Foreskin keratinocyte (primary cell): ENCODE measurements at places on chromosomes 12 and 14. TPM values are rescaled to one million over a fixed set of nuclear protein-coding genes. Genes with fewer than 3 reads are reported as not detected.

The UNC79 gene
- under 0.01 and 0.01 TPM in 2 replicates for polyA plus RNA-seq

The TUBA1C gene
- polyA plus RNA-seq: 1,211 and 1,475 TPM in 2 replicates

The RNASE7 gene
- polyA plus RNA-seq: 6.8 and 11.7 TPM in 2 replicates

The RERGL gene
- not detected in 2 replicates for polyA plus RNA-seq

The SLC5A8 gene
- polyA plus RNA-seq: 0.02 and 0.06 TPM in 2 replicates
